ENCODE measurements at places on chromosomes 5 and 9.

GRCh38 chr5:92544596-92544995, 1036.4 kb downstream of the NR2F1-AS1 start:
- DNase-seq, result no peak

GRCh38 chr9:87512311-87512710, 14.6 kb downstream of the DAPK1 start:
- no peak for DNase-seq

- DNase-seq, result no peak
Observed at GRCh38 chr5:62168506-62169281, 137.3 kb upstream of the KIF2A start.

DNA sequence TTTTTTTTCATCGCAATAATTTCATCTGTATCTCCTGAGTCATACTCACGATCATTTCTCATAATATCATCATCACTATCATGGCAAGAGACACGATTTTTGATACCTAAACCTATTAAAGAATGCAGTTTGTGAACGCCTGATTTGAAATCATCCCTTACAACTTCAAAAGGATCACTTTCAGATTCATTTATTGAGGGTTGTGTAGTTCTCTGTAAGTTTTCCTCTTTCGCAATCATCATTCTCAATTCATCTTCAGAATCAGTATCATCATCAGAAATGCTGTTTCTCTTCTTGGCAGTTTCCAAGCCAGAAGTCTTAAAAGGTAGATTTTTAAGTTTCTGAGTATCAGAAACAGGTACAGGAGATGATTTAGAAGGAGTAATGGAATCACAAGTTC, 9.7 kb downstream of the NOL8 start:
- no peak for DNase-seq

DNA sequence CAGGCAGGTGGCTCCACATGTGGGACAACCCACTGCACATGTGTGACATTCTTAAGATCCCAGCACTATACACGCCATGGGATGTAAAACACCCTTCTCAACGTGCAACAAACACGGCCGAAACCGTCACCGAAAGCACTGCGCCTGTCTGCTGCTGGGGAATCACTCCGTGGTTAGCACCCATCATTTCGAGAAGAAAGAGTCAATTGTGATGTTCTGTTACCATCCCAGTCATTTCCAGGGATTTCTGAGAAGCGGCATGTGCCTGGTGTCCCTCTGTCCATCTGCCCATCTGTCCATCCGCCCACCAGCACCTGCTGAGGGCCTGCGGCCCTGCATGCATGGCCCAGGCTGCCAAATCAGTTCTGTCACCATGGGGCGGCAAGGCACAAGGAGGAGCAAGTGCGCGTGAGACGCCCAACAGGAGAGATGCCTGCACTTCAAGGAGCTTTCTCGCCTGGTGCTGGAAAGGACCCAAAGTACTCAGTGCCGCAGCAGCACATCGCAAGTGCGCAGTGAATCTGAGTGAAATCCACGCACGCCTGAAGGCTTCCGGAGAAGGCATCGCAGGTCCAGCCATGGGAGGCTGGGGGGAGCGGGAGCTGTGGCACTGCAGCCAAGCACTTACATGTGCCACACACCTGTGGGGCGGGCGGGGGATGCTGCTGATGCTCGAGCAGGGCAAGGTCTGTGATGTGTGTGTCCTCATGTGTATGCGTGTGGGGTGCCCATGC, 38.0 kb downstream of the VAV2 start:
- no peak for DNase-seq

GRCh38 chr5:132455614-132456115, 34.9 kb downstream of the IRF1 start:
- DNase-seq, result no peak

- no peak for DNase-seq
Observed at GRCh38 chr5:98709681-98710080, 63.8 kb upstream of the RGMB start.

DNA sequence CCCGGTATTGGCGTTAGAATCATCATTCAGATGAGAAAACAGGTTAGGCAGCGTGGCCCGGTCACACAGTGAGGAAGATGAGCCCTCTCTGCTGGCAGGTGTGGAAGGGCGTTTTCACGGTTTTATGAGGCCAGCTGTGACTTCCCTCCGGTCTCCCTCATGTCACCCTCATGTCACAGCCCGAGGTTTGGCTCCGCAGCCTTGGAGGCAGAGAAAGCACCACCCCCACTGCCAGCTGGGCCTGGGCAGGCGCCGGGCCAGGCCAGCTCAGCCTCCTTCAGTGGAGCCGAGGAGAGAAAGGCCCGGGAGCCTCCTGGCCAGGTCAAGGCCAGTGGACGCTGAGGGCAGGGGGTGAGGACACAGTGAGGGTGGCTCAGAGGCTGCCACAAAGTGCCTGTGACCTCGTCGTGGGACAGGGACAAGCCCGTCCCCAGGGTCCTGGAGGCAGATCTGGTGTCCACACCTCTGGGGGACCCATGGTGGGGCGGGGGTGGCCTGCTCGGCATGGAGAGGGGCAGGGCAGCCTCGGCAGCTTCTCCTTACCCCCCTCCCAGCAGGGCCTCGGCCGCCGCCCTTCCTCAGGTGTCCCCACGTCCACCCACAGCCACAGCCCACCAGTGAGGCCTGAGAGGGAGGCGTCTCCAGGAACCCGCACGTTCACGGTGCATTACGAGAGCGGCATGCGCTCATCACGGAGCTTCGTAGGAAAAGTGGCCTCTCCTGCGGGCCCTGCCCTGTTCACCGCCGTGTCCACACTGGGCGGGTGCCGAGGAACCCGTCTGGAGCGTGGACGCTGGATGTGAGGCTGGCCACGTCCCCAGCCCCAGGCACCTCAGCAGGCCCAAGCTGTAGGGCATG, 32.2 kb downstream of the EXD3 start:
- DNase-seq, result no peak

GRCh38 chr9:90058182-90058763, 453.5 kb downstream of the GADD45G start:
- no peak for DNase-seq

DNA sequence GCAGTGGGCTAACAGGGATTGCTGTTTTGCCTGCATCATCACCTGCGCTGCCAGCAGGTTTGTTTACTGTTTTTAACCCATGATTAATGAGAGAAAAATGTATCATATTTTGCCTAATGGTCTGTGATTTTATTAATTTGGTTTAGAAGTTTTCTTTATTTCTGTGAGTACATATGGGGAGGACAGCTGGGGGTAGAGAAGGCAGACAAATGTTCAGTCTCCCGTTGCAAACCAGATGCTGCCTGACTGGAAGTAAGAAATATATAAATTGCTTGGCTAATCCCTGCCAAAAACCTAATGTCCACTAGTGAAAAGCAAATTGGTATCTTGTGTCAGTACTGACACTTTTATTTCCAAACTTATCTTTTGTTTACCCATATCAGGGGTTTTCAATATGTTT, 1766.1 kb upstream of the C9orf72 start:
- DNase-seq, result no peak

DNA sequence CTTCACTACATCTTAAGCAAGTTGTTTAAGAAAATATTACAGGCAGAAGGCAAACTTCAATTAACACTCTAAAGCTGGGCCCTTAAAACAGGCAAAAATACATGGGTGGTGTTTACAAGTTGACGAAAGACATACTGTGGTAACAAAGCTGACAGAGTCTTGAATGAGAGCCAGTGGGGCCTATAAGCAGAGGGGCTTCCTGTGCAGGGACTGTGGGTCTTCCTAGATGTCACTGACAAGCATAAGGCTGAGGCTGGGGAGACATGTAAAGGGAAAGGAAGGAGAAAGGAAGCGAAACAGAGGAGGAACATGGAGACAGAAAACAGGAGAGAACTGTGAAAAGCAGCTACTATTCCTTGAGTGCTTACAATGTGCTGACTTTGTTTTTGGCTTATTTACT, 308.0 kb upstream of the RPS23 start:
- DNase-seq, result no peak

Measured in fibroblast of skin of back (primary cell).